ENCODE measurements at places on chromosomes 6 and 20. TPM values are rescaled to one million over a fixed set of nuclear protein-coding genes. Genes with fewer than 3 reads are reported as not detected.
A peak's percentile ranks its signal among the peaks of the same experiment; 100 is the strongest.

DNA sequence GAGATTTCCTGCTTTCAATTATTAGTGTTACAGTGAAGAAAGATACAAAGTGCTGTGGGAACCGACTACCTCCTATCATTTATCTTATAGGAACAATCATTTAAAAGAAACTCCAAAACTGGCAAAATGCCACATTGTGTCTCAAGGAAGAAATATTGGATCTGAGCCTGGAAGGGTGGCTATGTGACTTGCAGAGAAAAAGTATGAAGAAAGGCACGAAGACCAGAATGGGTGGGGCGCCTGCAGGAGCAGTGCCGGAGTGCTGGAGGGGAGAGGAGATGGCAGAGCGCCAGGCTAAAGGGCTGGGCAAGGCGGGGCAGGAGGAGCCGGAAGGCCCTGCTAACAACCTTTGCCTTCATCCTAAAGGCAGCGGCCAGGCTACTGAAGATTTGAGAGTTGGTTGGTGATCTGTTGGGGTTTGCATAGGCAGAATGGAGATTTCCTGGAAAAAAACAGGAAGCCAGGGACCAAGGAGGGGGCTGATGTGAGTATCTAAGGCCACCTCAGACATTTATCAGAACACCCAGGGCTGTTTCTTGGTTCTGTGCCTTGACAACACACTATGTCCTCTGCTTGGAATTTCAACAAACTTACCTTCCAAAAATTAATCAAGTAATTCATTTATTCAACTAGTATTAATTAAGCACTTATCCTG lies 125.6 kb downstream of the MAFB start:
- peak; percentile 68 for DNase-seq

GRCh38 chr20:48742912-48743680 lies 84.7 kb downstream of the PREX1 start:
- no peak for DNase-seq

DNA sequence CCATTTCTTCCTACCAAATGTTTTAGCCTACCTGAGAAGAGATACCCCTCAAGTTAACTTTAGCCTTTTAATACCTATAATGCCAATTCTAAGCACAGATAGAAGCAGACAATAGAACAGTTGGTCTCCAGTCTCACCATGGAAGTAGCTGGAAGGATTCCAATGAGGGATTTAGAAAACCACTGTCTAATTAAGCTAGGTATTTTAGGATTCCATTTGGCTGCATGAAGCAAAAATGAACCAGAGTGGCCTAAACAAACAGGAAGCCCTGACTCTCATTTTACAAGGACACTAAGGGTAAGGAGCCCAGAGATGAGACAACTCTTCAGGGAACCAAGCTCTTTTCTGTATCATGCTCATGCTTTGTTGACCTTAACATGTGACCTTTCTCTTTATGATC lies 199.2 kb downstream of the ALDH8A1 start:
- peak; percentile 18 for DNase-seq

GRCh38 chr6:132405143-132405915 lies 4.1 kb upstream of the MOXD1 start:
- no peak for DNase-seq

LY6G5B gene
- 2.6 TPM for total RNA-seq

SAYSD1 gene
- 12.3 TPM for total RNA-seq

TPBG gene
- total RNA-seq: 16.6 TPM

TSPO2 gene
- 1.4 TPM for total RNA-seq
